DMS79 (cell line): ENCODE measurements at places on chromosomes 7 and 10.

DNA sequence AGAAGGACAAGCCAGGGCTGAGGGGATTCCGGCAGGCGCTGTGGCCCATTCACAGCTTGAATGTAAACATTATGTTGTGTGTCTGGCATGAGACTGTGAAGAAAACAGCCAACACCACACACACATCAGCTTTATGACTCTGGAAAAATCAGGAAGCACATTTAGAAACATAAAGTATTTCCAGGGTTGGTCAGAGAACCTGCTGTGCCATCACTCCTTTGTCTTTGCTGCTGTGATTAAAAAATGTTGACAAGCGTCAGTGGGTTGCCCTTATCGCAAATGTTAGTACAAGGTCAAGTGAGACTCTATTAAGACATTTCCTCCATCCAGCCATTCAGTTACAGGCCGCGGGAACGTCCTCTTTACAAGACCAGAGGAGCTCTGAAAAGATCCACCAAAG is 95.4 kb downstream of the TAX1BP1 start:
- DNase-seq: no peak

GRCh38 chr7:155236386-155236785 is 61.3 kb upstream of the INSIG1 start:
- DNase-seq: no peak

GRCh38 chr7:144438759-144439158 is 35.3 kb upstream of the NOBOX start:
- DNase-seq: no peak

GRCh38 chr10:76523791-76524351 is 1092.4 kb downstream of the LRMDA start:
- no peak for DNase-seq

- no peak for DNase-seq
Observed at GRCh38 chr7:38207843-38208242, 29.8 kb downstream of the STARD3NL start.

DNA sequence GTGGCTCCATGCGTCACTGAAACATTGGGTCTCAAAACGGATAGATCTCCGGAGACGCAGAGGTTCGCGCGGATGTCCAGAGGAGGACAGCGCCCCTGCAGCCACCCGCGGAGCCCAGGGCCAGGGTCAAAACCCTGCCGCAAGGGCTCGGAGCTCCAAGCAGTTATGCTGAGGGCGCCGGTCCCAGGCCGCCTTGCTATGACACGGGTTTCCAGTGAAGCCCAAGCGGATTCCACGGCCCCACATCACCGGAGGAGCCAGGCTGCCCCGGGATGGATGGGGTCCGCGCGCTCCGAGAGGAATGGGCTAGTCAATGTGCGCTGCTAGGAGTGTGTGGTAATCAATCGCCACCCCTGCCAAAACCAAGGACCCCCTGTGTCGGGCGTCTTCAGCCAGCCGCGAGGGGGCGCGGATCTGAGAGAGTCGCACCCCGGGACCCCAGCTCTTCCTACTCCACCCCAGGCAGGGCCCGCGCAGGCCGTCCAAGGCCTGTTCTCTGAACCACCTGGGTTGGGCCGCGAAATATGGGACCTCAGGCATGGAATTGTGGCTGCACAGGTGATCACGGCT is 5.6 kb upstream of the EMX2 start:
- DNase-seq: no peak

DNA sequence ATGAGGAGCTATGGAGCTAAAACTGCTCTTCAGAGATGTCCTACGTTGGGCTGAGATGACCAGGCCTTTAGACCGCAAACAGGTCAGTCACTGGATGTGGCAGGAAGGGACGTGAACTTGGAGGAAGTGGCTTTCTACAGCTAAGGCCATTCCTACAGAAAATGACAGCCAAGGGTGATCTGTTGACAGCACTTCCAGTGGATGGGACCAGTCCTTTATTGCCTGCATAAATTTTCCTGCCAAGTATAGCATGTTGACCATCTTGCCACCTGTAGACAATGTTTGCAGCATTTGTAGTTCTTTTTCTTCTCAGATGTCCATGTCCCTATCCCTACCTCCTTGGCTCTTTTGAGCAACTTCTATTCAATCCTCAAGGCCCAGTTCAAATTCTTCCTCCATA is 3.4 kb downstream of the LIPM start:
- DNase-seq: no peak

- no peak for DNase-seq
Observed at GRCh38 chr7:29019387-29019786, 61.3 kb upstream of the TRIL start.

- DNase-seq: no peak
Observed at GRCh38 chr10:109769966-109770365, 153.3 kb downstream of the XPNPEP1 start.

GRCh38 chr7:120609136-120609753 is 248.7 kb downstream of the TSPAN12 start:
- DNase-seq: no peak

GRCh38 chr10:6348096-6348874 is 145.6 kb downstream of the PFKFB3 start:
- no peak for DNase-seq

- DNase-seq: no peak
Observed at GRCh38 chr10:69716711-69717560, 84.8 kb upstream of the COL13A1 start.

- no peak for DNase-seq
Observed at GRCh38 chr7:151597541-151598444, 78.1 kb upstream of the RHEB start.

DNA sequence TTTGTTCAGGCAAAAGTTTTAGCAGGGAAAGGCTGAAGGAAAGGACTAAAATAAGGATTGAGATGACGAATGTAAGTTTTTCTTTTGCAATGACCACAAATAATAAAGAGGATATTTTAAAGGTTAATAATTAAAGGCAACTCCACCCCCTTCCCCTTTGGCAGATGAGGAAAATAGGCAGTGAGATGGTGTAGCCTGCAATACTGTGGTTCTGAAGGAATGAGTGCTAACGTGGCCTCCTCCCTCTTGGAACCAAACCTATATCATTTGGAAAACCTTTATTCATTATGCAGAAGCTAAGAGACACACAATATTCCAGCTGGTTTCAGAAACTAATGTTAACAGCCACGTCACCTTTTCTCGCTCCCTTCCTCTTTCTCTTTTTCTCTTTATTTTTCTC is 70.9 kb upstream of the COL1A2 start:
- DNase-seq: no peak

GRCh38 chr10:60661637-60662036 is 116.6 kb upstream of the CDK1 start:
- DNase-seq: no peak

GRCh38 chr7:107076781-107077698 is 32.5 kb downstream of the PRKAR2B start:
- no peak for DNase-seq

DNA sequence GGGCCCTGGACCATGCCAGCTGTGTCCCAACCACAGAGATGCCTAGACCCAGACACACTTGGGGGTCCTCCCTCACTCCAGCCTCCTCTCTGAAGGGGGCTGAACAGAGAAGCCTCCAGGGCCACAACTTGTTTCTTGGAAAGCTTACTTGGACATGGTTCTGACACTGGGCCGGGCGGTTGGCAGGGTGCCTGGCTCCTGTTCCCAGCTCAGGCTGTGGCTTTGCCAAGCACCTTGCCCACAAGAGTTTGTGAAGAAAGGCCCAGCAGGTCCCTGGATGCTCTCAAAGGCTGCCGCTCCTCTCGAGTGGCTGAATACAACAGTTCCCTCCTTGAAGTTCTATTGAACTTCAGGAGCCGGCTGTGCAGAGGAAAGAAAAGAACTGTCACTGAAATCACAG is 181.6 kb downstream of the PTPN20 start:
- DNase-seq: peak; percentile 81

- DNase-seq: no peak
Observed at GRCh38 chr7:72016574-72016973, 395.6 kb downstream of the CALN1 start.

DNA sequence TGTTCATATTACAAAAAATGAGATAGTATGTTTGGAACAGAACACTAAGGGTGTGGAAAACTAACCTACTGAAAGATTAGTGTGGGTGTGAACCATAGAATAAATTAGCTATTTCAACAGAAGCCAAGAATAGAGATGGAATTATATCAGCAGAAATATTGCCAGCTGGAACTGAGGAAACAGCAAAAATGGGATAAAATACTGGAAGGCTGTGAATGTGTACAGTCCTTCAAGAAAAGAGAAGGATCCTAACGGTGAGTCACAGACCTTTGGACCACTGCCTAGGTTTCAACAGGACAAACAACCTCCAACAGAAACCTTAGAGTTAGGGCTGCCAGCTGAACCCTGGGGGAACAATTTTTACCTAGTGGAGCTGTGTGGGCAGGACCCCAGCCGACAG is 395.0 kb downstream of the ZWINT start:
- no peak for DNase-seq

DNA sequence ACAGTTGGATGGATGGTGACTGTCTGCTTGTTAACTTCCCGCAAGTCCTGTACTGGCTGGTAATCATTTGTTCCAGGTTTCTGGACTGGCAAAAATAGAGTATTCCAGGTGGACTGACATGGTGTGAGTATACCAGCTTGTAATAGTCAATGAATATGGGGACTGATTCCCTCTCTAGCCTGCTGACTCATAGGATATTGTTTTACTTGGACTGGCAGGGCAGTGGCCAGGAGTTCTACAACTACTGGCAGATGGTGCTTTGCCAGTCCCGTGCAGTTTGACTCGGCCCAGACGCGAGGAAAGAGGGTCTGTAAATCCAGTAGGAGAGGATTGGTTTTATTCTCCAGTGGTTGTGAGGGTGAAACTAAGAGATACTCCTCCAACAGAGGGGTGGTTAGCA is 78.0 kb downstream of the PRR15 start:
- DNase-seq: no peak

- DNase-seq: no peak
Observed at GRCh38 chr7:140641524-140642195, 1.0 kb upstream of the DENND2A start.

- DNase-seq: no peak
Observed at GRCh38 chr7:41881331-41882130, 178.6 kb upstream of the INHBA start.
